ENCODE measurements at places on chromosomes 6 and 20.

- no peak for DNase-seq
These were observed 40.2 kb upstream of the ZNFX1 start for GRCh38 chr20:49318091-49318429.

DNA sequence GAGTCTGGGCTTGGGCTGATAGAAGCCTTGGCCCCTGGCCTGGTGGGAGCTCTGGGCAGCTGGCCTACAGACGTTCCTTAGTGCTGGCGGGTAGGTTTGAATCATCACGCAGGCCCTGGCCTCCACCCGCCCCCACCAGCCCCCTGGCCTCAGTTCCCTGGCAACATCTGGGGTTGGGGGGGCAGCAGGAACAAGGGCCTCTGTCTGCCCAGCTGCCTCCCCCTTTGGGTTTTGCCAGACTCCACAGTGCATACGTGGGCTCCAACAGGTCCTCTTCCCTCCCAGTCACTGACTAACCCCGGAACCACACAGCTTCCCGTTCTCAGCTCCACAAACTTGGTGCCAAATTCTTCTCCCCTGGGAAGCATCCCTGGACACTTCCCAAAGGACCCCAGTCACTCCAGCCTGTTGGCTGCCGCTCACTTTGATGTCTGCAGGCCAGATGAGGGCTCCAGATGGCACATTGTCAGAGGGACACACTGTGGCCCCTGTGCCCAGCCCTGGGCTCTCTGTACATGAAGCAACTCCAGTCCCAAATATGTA is 957 bp upstream of the VEGFA start:
- no peak for DNase-seq

DNA sequence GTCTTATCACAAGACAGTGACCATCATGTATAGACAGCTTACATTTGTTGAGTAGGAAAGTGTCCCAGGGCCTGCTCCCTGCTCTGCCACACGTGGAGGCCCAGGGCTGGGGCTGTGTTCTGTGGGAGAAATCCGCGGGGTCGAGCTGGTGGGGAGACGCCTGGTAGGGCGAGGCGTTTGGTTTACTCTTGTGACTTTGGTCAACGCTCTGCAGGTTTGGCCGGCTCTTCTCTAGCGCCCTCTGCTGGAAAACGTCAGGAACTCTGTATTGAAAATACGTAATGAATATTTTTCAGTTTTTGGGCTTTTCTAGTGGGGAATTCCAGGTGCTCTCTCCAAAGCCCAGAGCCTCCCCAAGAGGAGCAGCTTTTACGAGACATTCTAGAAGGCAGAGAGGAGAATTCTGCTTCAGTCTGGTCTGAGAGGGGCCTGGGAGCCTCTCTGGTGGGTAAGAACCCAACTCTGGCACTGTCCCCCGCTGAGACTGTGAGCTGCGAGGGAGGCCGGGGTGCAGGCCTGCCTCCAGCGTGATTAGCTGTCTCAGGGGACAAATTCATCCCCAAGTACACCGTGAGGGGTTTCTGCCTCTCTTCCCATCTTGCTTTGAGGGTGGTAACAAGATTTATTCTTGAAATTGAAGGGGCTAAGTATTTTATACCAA is 112.6 kb upstream of the RALGAPA2 start:
- no peak for DNase-seq

DNA sequence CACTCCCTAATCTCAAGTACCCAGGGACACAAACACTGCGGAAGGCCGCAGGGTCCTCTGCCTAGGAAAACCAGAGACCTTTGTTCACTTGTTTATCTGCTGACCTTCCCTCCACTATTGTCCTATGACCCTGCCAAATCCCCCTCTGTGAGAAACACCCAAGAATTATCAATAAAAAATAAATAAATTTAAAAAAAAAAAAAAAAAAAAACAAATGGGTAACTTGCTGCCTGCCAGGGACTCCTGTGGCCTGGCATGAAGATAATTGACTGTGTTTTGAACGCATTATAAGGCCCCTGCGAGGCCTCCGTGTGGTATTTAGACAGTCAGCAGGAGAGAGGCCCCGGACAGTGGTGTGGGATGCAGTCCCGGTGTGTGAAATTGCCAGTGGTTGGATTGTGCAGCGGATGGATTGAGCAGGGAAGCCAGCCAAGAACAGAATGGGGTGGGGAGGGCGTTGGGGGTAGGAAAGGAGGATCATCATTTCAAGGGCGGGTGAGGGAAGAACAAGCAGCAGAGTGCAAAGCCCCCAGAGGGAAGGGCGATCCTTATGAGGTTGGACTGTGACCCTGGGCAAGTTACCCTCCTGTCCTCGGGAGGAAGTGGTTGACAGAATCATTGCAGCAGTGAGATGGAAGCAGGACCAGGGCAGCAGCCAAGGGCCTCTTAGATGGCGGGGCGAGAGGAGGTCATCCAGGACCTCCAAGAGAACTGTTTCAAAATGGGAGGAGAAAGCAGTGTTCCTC is 43.3 kb downstream of the PPARD start:
- DNase-seq: no peak
